Natural killer cell (primary cell): ENCODE measurements at places on chromosomes 12 and 14.
A peak's percentile ranks its signal among the peaks of the same experiment; 100 is the strongest.

DNA sequence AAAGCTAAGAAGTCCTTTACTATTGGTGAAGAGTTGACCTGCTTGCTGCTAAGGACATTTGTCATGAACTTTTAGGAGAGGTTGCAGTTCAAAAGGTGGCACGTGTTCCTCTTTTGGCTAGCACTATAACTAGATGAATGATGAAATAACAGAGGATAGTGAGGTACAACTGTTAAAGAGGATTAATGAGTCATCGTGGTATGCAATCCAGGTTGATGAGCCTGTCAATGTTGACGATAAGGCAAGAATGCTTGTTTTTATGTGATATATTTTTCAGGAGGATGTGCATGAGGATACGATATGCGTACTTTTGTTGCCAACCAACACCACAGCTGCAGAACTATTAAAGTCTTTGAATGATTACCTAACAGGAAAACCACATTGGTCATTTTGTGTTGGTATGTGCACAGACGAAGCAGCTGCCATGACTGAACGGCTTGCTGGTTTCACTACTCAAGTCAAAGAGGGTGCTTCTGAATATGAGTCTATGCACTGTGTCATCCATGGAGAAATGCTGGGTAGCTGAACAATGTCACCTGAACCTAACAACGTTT is 10.6 kb downstream of the CEP128 start:
- DNase-seq, result no peak

DNA sequence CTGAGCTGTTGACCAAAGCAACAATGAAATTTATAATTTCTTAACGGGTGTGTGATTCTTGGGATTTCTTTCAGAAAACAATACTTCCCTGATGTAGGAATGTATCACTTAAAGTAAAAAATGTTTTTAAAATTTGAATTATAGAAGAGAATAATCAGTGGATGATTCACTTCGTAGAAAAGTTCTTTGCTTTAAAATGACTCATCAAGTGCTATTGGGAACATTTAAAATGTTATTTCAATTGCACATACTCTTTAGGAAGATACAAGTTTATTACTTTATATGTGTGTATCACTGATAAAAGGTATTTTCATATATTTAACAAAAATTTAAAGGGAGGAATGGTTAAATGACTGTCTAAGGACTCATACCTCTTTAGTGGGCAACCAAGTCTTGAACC is 155.3 kb downstream of the PDE3A start:
- no peak for DNase-seq

- DNase-seq, result no peak
Measured at GRCh38 chr12:67077617-67078016, 191.5 kb upstream of the CAND1 start.

DNA sequence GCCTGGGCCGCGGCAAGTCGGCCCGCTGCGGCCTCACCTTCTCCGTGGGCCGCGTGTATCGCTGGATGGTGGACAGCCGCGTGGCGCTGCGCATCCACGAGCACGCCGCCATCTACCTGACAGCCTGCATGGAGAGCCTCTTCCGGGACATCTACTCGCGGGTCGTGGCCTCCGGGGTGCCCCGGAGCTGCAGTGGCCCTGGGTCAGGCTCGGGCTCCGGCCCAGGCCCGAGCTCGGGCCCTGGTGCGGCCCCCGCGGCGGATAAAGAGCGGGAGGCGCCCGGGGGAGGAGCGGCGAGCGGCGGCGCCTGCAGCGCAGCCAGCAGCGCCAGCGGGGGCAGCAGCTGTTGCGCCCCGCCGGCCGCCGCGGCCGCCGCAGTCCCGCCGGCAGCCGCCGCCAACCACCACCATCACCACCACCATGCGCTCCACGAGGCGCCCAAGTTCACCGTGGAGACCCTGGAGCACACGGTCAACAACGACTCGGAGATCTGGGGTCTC is 226.2 kb upstream of the CRY1 start:
- DNase-seq, result peak; percentile 58

DNA sequence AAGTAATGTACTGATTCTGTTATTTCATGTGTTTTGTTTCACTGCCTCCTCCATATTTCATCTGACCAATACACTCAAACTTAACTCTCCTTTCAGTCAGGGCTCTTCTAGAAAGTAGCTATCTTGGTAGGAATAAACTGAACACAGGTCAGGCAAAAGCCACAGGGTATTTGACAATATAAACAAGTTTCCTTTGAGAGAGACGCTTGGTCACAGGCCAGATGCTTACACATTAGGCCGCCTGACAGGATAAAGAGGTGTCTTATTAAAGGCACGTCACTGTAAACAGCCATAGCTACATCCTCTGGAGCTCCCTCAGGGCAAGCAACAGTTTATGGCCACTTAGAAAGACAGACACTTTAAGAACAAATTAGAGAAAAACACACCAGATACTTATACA is 607.5 kb downstream of the SLC6A15 start:
- no peak for DNase-seq

- DNase-seq, result no peak
Measured at GRCh38 chr12:114402084-114402717, 3.7 kb downstream of the TBX5 start.

- DNase-seq, result no peak
Measured at GRCh38 chr12:16603916-16604575, 1.9 kb downstream of the LMO3 start.

GRCh38 chr12:64500394-64500793 is 48.5 kb downstream of the TBK1 start:
- DNase-seq, result no peak
